ENCODE measurements at places on chromosomes 11 and 22. TPM values are rescaled to one million over a fixed set of nuclear protein-coding genes. Genes with fewer than 3 reads are reported as not detected.

DNA sequence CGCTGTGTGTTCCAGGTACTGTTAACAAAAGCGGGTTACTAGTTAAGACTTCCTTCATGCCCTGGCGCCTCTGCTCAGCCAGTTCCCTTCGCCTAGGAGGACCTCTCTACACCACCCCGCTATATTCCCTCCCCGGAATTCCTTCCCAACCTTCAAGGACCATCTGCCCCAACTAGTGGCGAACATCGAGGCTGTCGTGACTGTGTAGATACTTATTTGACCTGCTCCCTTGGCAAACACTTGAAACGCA is 450 bp upstream of the BCL2L13 start:
- H3K27me3 ChIP-seq: no peaks in the 10 kb centered on the region
- peak overlapping the region; percentile 100 for H3K27ac ChIP-seq
- H3K4me1 ChIP-seq: peaks cover 16% of the 10 kb centered on the region
- no peaks in the 10 kb centered on the region for H3K36me3 ChIP-seq
- H3K4me3 ChIP-seq: peak overlapping the region; percentile 73
- no peak for DNase-seq

- H3K4me3 ChIP-seq: no peak overlapping the region
- no peaks in the 10 kb centered on the region for H3K4me1 ChIP-seq
- DNase-seq: no peak
- no peak overlapping the region for H3K27ac ChIP-seq
Observed at GRCh38 chr22:45804986-45805325, 133.3 kb downstream of the ATXN10 start.

Gene GDPD5
- total RNA-seq: 2.5 TPM

DNA sequence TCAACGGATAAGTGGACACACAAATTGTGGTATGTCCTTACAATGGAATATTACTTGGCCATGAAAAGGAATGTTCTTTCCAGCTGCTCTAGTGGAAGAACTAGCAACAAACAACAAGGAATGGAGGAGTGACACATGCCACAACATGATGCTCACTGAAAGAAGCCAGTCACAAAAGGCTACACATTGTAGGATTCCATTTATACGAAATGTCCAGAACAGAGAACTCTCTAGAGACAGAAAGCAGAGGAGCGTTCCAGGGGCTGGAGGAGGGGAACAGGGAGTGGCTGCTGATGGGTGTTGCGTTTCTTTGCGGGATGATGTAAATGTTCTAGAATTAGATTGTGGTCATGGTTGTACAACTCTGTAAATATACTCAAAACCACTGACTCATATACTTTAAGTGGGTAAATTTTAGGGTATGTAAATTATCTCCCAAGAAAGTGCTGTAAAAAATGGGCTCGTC is 32.4 kb upstream of the PDGFB start:
- no peak overlapping the region for H3K4me3 ChIP-seq
- DNase-seq: no peak
- H3K27ac ChIP-seq: no peak overlapping the region

DNA sequence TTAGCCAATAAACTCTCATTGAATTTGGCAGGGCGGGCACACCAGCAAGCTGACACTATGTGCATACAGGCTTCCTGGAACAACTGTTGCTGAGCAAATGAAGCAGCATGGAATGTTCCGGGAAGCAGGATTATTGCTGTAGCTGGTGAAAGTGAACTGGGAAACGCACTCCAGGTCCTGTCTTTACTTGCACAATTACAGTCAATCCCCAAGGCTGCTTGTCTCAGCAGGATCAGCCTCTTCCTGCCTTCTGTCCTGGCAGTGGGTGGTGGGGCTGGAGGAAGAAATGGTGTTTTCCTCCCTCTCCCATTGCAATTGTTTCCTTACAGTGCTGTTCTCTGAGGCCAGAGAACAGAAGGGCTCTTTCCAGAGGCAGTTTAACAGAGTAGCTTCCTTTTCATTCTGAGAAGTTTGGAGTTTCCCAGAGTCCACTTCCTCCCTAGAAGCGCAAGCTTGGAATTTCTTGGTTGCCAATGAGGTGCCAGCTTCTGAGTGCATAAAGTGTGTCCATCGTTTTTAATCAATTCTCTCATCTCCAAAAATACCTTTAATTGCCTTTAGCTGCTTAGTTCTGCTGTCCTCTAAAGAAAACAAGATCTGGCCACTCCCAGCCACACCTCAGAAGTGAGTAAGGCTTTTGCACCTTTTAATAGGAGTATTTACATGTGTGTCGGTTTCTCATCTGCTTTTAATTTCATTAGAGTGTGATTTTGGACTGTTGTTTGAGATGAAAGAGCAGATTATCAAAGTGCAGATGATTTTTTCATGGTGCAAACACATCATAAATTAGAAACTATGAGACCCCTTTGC is 19.9 kb downstream of the CD44 start:
- H3K4me3 ChIP-seq: no peak overlapping the region
- H3K27me3 ChIP-seq: no peaks in the 10 kb centered on the region
- H3K36me3 ChIP-seq: no peaks in the 10 kb centered on the region
- peak overlapping the region; percentile 80 for H3K27ac ChIP-seq
- peaks cover 60% of the 10 kb centered on the region for H3K4me1 ChIP-seq
- DNase-seq: peak; percentile 51

GRCh38 chr11:84655712-84656111 is 971.4 kb downstream of the DLG2 start:
- no peak for DNase-seq
- H3K27me3 ChIP-seq: no peaks in the 10 kb centered on the region
- no peaks in the 10 kb centered on the region for H3K36me3 ChIP-seq

- DNase-seq: no peak
- H3K27ac ChIP-seq: no peak overlapping the region
- no peaks in the 10 kb centered on the region for H3K27me3 ChIP-seq
- H3K4me1 ChIP-seq: no peaks in the 10 kb centered on the region
- H3K36me3 ChIP-seq: no peaks in the 10 kb centered on the region
Observed at GRCh38 chr11:42923651-42924050, 388.1 kb upstream of the API5 start.

DNA sequence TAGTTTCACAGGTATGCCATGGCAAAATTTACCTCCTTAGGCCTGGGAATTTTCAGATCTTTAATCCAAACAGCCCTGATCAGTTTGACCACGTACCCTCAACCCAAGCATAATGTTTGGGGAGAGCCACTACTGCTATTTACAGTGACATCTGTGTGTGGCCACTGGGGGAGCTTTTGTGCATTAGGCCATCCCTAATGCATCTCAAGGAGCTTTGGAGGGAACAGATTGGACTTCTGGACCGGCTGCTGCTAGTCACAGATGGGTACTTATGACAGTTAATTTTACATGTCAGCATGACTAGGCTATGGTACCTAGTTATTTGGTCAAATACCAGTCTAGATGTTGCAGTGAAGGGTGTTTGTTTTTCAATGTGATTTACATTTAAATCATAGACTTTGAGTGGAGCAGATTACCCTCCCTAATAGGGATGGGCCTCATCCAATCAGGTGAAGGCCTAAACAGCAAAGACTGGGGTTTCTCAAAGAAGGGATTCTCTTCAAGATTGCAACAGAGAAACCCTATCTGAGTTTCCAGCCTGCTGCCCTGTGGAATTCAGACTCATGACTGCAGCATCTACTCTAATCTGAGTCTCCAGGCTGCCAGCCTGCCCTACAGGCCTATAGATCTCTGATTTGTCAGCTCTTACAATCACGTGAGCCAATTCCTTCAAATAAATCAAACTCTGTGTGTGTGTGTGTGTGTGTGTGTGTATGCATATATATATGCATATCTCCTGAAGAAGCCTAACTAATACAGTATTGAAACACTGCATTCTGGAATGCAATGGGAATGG is 38.0 kb upstream of the GALNT18 start:
- no peak overlapping the region for H3K27ac ChIP-seq
- H3K27me3 ChIP-seq: no peaks in the 10 kb centered on the region
- H3K36me3 ChIP-seq: no peaks in the 10 kb centered on the region
- no peak overlapping the region for H3K4me3 ChIP-seq

- H3K27me3 ChIP-seq: no peaks in the 10 kb centered on the region
- H3K36me3 ChIP-seq: no peaks in the 10 kb centered on the region
- DNase-seq: peak; percentile 18
- H3K4me3 ChIP-seq: no peak overlapping the region
Observed at GRCh38 chr22:45096256-45096907, 67.3 kb upstream of the NUP50 start.

DNA sequence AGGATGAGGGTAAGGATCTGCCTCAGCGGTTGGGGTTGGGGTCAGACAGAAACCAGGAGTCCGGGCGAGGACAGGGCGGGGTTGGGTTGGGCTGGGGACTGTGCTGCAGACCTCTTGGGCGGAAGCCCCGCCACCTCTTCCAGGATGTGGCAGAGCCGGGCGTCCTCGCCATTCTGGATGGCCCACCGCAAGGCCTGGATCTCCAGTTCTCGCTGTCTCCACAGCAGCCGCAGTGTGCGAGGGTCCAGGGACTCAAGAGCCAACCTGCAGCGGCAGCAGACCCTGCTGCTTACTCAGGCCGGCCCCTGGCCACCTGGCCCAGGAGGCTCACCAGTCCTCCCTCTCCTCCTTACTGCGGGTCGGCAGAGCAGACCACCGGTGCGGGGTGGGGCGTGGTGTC is 2.0 kb downstream of the LMNTD2 start:
- no peak for DNase-seq
- H3K27me3 ChIP-seq: no peaks in the 10 kb centered on the region
- peaks cover 47% of the 10 kb centered on the region for H3K4me1 ChIP-seq
- H3K27ac ChIP-seq: no peak overlapping the region

- no peaks in the 10 kb centered on the region for H3K36me3 ChIP-seq
- no peaks in the 10 kb centered on the region for H3K27me3 ChIP-seq
- H3K4me1 ChIP-seq: no peaks in the 10 kb centered on the region
- no peak overlapping the region for H3K27ac ChIP-seq
- H3K4me3 ChIP-seq: no peak overlapping the region
Observed at GRCh38 chr11:21321072-21321471, 651.7 kb downstream of the NELL1 start.

DNA sequence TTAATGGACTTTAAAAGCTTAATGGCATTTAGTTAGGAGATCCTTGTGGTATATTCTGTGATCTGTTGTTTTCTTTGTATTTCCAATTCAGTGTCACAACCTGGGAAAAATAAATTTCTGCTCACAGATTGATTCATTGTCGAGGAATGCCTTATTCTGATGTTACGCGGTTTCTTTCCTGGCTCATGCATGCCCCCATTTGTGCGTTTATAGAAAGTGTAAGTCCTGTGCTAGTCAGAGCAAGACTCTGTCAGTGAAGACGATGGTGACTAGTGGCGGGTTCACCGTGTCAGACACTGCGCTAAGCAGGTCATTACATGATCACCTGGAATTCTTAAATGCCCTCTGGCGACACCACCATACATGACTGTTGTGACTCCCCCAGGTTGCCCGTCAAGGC is 169.4 kb downstream of the TBC1D22A start:
- H3K27me3 ChIP-seq: no peaks in the 10 kb centered on the region
- no peak for DNase-seq
- no peak overlapping the region for H3K27ac ChIP-seq
- H3K4me3 ChIP-seq: no peak overlapping the region
- H3K4me1 ChIP-seq: no peaks in the 10 kb centered on the region

DNA sequence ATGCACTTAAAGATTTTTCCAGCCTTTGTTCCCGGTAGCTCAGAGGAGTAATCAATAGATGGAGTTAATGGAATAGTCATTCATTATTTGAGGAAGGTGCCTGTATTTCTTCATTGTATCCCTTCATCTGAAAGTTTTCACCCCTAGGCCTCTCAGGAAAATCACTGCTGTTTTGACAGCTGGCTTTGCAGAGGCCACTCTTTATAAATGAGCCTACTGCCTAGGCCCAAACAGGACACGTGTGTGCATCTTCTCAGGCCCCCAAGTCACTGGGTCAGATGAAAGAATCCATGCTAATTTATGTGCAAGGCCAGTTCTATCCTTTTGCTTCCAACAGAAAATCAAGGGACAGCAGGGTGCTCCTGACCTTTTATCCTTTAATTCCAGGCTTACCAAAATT is 76.8 kb downstream of the MPPED2 start:
- H3K27me3 ChIP-seq: no peaks in the 10 kb centered on the region
- no peaks in the 10 kb centered on the region for H3K4me1 ChIP-seq
- DNase-seq: no peak
- H3K4me3 ChIP-seq: no peak overlapping the region
- H3K36me3 ChIP-seq: no peaks in the 10 kb centered on the region

GRCh38 chr11:45102361-45102809 is 44.1 kb upstream of the PRDM11 start:
- peak; percentile 45 for DNase-seq
- no peaks in the 10 kb centered on the region for H3K36me3 ChIP-seq
- no peaks in the 10 kb centered on the region for H3K27me3 ChIP-seq
- H3K27ac ChIP-seq: no peak overlapping the region

GRCh38 chr11:31107649-31108048 is 261.9 kb downstream of the DCDC1 start:
- H3K4me1 ChIP-seq: no peaks in the 10 kb centered on the region
- H3K27ac ChIP-seq: no peak overlapping the region
- H3K27me3 ChIP-seq: no peaks in the 10 kb centered on the region
- no peak for DNase-seq
- H3K36me3 ChIP-seq: no peaks in the 10 kb centered on the region

Gene TREH
- total RNA-seq: 30.5 TPM

Gene B3GAT3
- total RNA-seq: 43.1 TPM

- no peak overlapping the region for H3K4me3 ChIP-seq
- peak overlapping the region; percentile 88 for H3K27ac ChIP-seq
- DNase-seq: peak; percentile 70
- no peaks in the 10 kb centered on the region for H3K4me1 ChIP-seq
- no peaks in the 10 kb centered on the region for H3K27me3 ChIP-seq
Observed at GRCh38 chr11:12088047-12088481, 22.3 kb upstream of the MICAL2 start.

Gene GRM5
- total RNA-seq: not detected

Measured in Peyer's patch (tissue), 4 donors.